ENCODE measurements at places on chromosomes 4 and X. TPM values are rescaled to one million over a fixed set of nuclear protein-coding genes. Genes with fewer than 3 reads are reported as not detected.

DNA sequence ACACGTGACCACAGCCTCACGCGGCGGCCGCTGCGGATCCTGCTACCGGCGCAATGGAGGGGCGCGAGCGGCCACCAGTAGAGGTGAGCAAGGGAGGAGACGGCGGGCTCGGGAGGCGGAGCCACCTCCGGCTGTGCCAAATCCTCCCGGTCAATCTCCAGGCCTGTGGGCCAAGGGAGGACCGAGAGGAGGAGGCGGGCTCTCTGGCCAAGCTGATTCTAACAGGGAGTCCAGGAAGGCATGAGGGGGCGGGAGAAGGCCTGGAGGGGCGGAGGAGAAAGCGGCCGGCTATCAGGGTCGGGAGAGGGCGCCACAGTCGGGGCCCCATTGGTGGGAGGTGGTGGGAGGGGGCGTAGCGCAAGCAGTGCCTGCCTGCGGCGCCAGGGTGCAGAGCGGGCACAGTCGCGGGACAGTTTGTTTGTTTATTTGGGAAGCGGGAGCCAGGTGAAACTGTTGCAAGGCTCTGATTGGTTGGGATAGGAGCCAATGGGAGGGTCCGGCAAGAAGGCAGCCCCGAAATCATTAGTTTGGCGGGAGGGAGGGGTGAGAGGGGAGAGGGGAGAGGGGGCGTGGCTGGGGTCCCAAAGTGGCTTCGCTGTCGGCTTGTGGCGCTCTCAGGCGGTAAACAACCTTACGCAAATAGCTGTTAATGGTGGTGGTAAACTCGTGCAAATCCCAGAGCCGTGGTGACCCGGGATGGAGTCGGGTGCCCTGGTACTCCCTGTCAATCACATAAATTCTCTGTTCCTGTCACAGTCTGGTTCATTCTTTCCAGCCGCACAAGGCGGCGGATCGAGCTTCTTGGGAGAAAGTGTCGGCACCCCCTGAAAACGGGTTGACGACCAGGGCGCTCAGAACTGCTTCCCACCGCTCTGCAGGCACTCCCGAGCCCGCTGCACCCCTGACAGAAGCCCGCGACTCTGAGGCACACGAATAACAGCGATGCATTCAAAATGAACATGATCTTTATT lies at the start of gene IRS4:
TSS of gene IRS4 (minus strand) at position 55 of the 971 bp plus-strand sequence.
- DNase-seq = no peak

- DNase-seq = no peak
Observed at GRCh38 chrX:103535206-103535605, 15.9 kb upstream of the RAB40A start.

GRCh38 chr4:82780752-82781231 lies 17.8 kb downstream of the SCD5 start:
- DNase-seq = no peak

Gene TMEM156
- polyA plus RNA-seq = 8.4 TPM

Gene SSX2
- not detected for polyA plus RNA-seq
